ENCODE measurements at places on chromosomes 7 and 10.
A peak's percentile ranks its signal among the peaks of the same experiment; 100 is the strongest.

DNA sequence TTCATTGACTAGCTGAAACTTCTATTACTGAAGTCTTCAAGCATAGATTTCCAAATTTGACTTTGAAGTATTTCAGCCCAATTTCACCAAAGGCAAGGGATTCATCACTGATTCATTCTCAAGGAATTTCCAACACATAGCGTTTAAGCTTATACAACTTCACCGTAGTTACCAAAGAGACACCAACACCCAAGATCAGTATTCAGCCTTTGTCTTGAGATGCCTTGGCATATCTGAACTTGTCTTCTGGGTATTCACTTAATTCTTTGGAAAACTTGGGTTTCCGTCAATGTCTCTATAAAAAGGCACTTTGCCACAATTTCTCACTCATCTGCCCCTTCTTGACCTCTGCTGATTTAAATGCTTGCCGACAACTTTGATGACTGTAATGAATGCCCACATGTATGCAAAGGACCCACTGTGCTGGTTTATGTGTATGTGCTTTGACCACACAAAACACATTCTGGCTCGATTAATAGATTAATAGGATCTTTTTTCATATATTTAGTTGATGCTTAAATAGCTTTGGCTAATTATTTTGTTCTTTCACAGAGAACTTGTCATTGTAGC lies 49.6 kb downstream of the TES start:
- no peak for DNase-seq

- DNase-seq: peak; percentile 36
Observed at GRCh38 chr7:139909379-139910050, 80.5 kb downstream of the TBXAS1 start.

- peak; percentile 52 for DNase-seq
Observed at GRCh38 chr10:78028438-78029268, 662 bp downstream of the POLR3A start.

DNA sequence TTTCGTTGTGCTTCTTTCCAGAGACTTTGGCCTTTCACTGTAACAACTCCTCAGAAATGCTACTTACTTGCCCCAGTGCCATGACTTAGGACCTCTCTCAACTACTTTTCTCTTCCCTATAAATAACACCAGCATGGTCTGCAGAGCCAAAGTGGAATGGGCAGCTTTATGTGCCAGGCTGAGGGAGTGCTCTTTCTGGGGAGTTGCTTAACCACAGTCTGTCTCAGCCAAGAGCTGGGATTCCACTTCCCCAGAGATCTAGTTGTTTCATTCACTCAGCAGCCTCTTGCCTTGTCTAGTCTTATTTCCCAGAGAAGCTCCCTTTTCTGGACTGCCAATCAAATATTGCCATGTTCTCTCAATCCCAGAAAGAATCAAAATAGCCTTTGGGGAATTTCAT lies 912.2 kb downstream of the GRID1 start:
- no peak for DNase-seq

DNA sequence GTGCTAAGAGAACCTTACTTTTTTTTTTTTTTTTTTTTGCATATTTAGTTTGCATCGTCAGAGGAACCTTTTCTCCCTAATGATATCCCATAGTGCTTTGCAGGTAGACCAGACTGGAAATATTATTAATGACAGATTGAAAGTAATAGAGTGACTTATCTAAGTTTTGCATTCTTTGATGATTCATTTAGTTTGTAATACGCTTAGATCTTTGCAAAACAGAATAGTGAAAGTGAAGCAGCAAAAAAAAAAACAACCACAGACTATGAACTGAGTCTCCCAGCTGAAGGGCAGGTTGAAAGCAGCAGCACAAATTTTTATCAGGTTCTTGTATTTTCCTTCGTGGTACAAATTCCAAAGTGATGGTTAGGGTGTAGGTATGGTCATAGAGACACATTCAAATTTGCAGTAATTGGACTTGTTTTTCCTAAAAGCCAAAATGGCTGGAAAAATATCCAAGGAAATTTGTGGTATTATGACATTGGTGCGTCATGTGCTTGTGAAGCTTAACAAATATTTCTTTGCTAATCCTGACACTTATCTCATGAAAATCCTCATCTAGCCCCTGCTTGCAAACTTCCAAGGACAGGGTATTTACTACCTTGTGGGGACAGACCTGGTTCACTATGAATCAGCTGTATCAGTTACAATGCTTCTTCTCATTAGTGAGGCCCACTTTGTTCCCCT lies 81.8 kb upstream of the CREB5 start:
- DNase-seq: no peak

DNA sequence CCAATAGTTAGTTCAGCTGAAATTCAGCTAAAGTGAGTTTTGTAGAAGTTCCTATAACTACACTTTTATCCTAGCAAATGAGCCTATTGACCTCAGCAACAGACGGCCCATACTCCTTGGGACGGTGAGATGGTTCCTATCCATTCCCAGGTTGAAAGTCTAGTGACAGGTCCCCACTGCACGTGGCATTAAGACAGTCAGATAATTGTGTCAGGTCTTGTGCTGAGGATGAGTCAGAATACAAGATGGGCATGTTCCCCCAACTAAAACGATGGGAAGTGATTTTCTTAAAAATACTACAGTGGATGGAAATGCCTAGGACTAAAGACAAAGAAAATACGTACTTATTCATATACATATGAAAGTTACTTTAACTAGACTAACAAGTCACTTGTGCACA lies 2.1 kb downstream of the CAV1 start:
- no peak for DNase-seq

DNA sequence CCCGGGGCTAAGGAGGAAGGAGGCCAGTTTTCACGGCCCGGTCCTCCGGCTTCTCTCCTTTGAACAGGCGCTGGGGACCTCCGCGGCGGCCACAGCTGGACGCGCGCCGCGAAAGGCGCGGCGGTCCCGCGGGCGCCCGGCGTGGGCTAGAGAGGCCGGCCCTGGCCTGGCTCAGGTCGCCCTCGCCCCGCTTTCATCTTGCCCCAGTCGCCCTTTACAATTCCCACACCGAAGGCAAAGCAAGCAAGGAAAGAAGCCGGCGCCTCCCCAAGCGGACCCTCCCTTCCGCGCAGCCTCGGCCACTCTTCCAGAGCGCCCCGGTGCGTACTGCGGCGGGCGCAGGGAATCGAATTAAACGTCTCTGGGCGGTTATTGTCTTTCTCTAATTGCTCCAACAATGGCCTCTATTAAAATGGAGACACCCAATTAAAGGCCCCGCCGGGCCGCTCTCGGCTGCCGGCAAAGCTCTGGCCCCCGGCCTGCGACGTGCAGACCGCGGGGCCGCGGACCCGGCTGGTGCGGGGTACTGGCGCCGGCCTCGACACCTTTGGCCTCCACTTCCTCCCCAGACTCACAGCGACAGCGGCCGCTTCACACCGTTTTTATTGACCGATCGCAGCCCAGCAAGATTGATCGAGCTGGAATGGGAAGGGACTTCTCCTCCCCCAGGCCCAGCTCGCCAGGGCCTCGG lies 4.5 kb upstream of the GATA3 start:
- no peak for DNase-seq

GRCh38 chr10:59276919-59277318 lies 85.4 kb downstream of the FAM13C start:
- DNase-seq: no peak

GRCh38 chr10:24483701-24484100 lies 240.0 kb downstream of the ARHGAP21 start:
- DNase-seq: no peak

- peak; percentile 61 for DNase-seq
Observed at GRCh38 chr10:91410638-91411371, 661 bp downstream of the HECTD2 start.

DNA sequence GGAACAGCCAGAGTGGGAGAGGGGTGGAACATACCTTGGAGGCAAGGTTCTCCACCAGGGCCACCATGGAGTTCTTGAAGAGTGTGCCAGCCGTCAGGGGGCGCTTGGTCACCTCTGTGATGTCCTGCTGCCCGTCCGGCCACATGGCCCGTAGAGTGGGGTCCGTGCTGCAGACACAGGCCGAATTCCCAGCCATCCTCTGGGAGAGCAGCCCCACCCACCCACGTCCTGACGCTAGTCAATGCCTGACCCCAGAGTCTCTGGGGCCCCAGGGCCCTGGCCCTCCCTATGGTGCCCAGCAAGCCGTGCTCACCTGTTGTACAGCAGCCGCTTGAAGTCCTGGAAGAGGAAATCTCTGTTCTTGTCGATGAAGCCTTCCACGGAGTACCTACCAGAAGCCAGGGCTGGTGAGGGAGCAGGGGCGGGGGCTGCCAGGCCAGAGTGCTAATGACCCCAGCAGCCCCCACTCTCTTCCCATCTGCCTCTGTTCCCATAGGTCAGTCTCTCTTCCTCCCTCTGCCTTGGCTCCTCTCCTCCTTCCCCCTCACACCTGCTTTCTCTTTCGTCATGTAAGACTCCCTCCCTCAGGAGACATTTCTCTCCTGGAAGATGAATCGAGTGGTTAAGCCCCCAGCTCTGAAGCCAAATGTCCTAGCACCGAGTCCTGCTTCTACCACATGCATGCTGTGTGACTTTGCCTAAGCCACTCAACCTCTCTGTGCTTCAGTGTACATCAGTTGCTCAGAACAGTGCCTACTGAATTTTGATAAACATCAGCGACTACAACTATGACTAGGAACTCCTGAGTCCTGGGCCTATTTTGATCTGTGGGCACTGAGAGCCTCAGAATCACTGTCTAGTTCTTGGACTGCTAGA lies 11.0 kb downstream of the MYO1G start:
- no peak for DNase-seq

DNA sequence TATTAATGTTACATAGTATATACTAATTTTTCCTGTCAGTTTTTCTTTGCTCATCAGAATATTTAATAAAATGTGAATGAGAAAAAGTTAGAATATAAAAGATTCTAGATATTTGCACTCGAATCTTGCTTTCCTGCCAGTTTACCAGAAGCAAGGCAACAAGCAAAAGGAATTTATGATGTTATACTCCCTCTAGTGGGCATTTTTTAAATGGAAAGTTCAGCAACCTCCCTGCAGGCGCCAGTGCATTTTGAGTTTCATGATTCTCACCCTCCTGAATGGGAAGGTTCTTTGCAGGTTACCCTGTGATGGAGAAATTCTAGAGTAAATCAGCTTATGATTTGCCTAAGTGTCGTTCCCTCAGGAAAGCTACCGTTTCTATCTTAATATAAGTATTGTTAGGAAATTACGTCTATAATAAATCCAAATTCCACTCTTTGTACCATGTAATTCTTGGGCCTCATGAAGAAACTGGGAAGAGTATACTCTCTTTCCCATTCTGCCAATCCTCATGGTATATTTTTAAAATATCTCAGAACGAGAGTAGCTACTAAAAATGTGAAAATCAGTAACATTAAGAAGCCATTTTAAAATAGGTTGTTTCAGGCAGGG lies 350.0 kb downstream of the CRPPA start:
- DNase-seq: peak; percentile 82

DNA sequence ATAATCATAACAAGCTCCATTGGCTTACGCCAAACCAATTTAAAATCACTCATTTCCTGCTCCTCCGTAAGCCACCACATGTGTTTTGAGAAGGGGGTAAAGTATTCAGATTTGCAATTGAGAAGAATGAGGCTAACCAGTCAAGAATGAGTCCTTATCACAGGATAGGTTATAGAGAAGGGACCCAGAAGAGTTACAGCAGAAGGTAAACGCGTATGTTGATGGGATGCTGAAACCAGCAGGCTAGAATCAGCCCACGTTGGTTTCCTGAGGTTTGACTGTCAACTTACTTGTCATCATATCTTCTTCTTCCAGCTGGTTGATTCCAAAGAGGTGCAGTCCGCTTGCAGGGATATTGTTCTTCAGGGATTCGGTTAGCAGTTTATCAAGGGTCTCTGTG lies 64.1 kb upstream of the TM9SF3 start:
- no peak for DNase-seq

- DNase-seq: no peak
Observed at GRCh38 chr7:158209435-158209834, 378.2 kb downstream of the PTPRN2 start.

GRCh38 chr7:98400542-98401340 lies at the start of gene BAIAP2L1:
TSS of gene BAIAP2L1 (minus strand) at chr7:98401090. CDS start at chr7:98400852, 238 bp downstream.
- DNase-seq: peak; percentile 41

DNA sequence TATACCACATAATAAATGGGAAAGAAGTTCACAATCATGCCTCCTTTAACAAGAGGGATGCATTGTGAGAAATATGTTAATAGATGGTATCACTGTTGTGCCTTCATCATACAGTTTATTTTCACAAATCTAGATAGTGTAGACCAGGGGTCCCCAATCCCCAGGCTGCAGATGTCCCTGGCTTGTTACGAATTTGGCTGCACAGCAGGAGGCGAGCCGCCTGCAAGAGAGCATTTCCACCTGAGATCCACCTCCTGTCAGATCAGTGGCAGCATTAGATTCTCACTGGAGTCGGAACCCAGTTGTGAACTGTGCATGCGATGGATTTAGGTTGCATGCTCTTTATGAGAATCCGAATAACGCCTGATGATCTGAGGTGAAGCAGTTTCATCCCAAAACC lies 361.9 kb upstream of the ZWINT start:
- DNase-seq: no peak

GRCh38 chr7:17105701-17106100 lies 192.8 kb upstream of the AHR start:
- DNase-seq: no peak

DNA sequence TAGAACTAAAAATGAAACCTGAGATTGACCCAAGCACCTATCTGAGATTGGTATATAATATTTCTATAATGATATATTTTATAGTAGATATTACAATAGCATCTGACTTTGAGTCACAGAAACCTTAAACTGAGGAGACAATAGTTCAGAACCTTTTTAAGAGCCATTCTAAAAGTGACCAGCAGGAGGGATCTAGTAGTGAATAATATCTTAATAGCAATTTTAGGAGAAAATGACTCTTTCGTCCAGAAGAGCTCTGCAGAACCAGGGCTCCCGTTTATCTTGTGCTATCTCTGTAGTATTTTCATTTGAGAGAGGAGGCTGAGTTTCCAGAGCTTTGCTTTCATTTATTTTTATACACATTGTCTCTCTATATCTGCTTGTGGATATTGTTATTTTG lies 68.1 kb downstream of the PODXL start:
- no peak for DNase-seq

- DNase-seq: no peak
Observed at GRCh38 chr10:97028126-97028831, 157.5 kb downstream of the SLIT1 start.

- no peak for DNase-seq
Observed at GRCh38 chr10:115982076-115982475, 290.9 kb downstream of the GFRA1 start.

GRCh38 chr7:40733114-40733513 lies 598.3 kb downstream of the SUGCT start:
- DNase-seq: no peak

GRCh38 chr7:2138146-2138765 lies 94.5 kb downstream of the MAD1L1 start:
- no peak for DNase-seq

Data from hindlimb muscle (tissue), 1 donor.